ENCODE measurements at places on chromosomes 1 and 21. TPM values are rescaled to one million over a fixed set of nuclear protein-coding genes. Genes with fewer than 3 reads are reported as not detected.

VASH2 gene
- 0.18 TPM for total RNA-seq

GRCh38 chr1:82048596-82048995, 247.9 kb downstream of the ADGRL2 start:
- DNase-seq, result no peak

DNA sequence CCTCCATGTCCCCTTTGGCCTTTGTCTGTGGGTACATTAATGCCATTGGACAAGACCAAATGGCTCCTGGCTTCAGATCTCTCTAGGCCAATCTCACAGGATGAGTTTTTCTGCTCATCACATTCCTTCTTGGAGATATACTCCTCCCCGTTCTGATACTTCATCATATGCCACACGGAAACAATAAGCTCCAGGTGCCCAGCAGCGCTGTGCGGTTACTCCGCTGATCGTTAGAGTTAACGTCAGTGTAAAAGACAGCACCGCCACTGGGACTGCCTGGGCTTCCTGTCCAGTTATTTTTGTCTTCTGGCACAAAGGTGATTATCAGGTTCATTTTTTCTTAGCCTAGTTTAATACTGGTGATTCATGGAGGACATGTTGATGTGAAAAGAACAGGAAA, 22.5 kb downstream of the CACHD1 start:
- no peak for DNase-seq

DNA sequence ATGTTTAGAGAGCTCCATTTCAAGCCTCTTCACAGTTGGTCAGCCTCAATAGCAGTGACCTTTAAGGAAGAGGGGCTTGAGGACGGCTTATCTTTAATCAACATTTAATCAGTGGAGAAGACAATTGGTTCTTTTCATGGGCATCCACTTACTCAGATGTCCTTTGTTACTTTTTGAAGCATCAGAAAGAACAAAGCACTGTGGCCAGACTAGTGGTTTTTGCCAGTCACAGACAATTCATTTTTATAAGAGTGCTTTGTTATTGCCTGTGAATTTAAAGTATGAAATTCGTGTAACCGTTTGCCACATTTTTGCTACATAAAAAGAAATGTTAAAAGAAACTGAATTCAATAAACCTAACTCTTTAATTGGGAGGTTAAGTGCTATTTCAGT, 222.8 kb downstream of the TPR start:
- no peak for DNase-seq

- no peak for DNase-seq
Observed at GRCh38 chr1:90435351-90435750, 281.8 kb downstream of the BARHL2 start.

Measured in CD8-positive, alpha-beta memory T cell (primary cell).